ENCODE measurements at places on chromosomes 13 and 19.

DNA sequence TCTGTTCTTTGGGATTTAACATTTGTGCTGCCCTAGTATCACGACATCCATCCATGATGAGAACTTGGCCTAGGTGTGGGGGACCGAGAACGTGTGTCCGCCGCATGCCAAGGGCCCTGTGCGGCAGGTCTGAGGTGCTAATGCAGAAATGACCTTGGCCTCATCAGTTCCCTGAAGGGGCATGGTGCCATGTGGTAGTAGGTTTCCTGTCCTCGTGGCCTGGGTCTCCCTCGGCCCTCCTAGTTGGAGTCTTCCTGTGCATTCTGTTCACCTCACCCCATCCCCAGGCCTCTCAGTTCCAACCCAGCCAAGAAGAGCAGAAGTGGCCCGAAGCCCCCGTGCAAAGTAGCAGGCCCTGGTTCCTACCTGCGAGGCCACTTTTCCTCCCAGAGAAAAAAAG, 59.8 kb downstream of the GGACT start:
- DNase-seq, result no peak

GRCh38 chr13:30148171-30148754, 159.1 kb downstream of the KATNAL1 start:
- DNase-seq, result no peak

DNA sequence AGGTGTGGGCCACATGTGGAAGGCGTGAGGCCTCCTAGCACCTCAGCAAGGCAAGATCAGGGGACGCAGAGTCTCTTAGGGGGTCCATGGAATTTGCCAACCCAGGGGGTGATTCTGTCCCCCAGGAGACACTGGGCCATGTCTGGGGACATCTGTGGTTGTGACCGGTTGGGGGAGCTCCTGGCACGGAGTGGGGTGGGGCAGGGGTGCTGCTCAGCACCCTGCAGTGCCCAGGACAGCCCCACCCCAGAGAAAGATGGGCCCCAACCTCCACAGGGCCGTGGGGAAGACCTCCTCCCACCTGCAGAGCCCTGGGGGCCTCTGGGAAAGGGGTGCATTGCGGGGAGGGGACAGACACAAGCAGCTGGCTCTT, 4.0 kb downstream of the MKNK2 start:
- DNase-seq, result no peak

DNA sequence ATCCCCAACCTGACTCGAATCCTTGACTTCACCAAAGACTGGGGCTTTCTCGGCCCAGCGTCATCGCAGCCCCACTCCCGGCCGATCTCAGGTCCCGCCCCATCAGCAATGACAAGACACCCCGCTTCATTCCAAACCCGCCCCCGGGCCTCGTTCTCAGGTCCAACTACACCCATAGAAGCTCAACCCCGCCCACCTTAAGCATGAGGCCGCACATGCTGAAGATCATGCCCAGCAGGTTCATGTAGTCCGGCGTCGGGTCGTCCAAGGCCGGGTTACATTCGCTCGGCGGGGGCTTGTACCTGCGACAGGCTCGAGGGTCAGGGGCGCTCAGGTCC, 2.3 kb downstream of the WDR83 start:
- no peak for DNase-seq

GRCh38 chr13:35797991-35798390, 321.5 kb upstream of the MAB21L1 start:
- no peak for DNase-seq

DNA sequence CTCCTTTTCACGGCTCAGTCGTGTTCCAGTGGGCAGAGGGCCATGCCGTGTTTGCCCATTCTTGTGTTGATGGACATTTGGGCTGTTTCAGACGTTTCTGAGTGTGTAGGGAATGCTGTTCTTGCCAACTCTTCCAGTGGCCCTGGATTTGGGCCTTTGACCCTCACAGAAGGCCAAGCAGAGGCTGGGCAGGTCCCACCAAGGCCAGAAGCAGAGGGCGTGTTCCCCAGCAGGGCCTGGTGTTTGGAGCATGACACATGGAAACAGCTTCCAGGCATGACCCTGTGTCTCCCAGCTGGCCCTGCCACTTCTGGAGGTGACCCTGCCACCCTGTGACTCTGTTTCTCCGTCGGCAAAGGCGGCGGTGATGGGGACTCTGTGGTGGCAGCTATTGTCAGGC, 35.9 kb downstream of the EFNA2 start:
- DNase-seq, result no peak

DNA sequence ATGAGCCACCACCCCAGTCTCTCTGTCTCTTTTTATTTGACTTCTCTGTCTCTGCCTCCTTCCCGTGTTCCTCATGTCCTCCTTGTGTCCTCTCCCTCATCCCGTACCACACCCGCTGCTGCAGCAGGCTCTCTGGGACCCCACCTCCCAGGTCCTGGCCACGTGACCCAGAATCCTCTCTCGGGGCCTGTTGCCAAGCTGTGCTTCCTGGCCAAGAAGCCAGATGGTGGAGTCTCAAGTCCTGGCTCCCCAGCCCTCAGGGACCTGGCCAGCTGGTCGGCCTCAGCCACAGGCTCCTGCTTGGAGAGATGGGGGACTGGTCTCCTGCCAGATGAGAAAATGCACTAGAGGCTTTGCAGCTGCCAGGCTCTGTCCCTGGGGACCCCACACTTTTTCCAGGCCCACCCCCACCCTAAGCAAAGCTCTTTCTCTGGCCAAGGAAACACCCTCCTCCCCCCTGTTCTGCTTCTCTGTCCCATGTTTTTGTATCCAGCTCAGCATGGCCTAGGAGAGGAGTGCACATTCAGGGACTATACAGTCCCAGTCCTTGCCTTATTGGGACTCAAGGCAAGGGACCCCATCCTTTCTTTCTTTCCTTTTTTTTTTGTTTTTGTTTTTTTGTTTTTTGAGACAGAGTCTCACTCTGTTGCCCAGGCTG, 34.3 kb upstream of the SHKBP1 start:
- peak; percentile 43 for DNase-seq

GRCh38 chr13:25190771-25191170, 18.7 kb upstream of the AMER2 start:
- DNase-seq, result no peak

- DNase-seq, result no peak
These were observed 1077.1 kb downstream of the UQCRFS1 start for GRCh38 chr19:28135825-28136224.

GRCh38 chr19:583198-583967, 6.3 kb upstream of the HCN2 start:
- DNase-seq, result no peak

- DNase-seq, result no peak
These were observed 111.6 kb downstream of the NHLRC3 start for GRCh38 chr13:39149896-39150295.

- DNase-seq, result no peak
These were observed 1216.0 kb downstream of the SLITRK5 start for GRCh38 chr13:88887045-88887662.

GRCh38 chr19:2469102-2469914, 6.6 kb upstream of the GADD45B start:
- no peak for DNase-seq

DNA sequence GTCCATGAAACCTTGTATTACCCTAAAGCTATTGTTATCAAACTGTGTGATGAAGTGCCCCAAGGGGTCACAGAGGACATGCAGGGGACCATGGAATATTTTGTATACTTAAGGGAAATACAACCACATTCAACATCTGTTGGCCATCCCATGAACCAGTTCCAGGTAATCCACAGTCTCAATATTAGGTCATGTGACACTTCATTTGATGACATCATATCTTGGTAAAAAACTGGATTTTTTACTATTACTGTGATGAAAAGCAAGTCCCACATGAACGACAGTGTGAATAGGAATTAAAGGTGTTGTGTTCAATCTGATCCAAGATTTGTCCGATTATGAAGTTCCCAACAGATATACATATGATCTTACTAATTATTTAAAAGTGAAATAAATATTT, 355.2 kb downstream of the IRS2 start:
- DNase-seq, result no peak

DNA sequence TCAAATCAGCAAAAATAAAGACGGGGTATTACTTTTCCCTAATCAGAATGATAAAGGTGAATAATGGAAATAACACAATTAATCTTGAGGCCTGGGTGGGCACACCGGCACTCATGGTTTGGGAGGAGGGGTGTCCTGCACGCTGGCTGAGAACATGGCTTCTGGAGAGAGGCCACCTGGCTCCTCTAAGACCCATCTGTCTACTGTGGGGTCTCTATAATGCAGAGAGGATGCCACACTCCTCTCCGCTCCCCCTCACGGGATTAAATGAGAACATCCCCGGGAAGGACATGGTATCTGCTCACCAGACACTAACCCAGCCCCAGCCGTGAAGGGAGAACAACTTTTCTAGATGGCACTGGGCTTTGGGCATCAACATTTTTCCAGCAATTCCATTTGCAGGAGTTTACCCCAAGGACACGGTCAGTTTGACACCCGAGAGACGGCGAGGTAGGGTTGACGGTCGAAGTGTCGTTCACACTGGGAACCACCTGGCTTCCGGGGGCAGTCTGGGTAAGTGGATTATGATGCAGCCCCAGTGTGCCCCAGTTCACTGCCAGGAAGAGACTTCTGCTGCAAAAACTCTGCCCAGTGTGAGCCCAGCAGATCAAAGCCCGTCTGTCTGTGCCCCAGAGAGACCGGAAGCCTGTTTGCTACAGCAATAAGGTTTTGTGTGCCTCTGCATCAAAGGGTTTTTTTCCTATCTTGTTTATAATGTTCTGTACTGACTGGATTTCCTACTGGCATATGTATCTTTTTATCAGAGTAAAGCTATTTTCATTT, 56.6 kb downstream of the CEBPG start:
- no peak for DNase-seq

GRCh38 chr19:32266460-32266859, 79.0 kb upstream of the ZNF507 start:
- no peak for DNase-seq

DNA sequence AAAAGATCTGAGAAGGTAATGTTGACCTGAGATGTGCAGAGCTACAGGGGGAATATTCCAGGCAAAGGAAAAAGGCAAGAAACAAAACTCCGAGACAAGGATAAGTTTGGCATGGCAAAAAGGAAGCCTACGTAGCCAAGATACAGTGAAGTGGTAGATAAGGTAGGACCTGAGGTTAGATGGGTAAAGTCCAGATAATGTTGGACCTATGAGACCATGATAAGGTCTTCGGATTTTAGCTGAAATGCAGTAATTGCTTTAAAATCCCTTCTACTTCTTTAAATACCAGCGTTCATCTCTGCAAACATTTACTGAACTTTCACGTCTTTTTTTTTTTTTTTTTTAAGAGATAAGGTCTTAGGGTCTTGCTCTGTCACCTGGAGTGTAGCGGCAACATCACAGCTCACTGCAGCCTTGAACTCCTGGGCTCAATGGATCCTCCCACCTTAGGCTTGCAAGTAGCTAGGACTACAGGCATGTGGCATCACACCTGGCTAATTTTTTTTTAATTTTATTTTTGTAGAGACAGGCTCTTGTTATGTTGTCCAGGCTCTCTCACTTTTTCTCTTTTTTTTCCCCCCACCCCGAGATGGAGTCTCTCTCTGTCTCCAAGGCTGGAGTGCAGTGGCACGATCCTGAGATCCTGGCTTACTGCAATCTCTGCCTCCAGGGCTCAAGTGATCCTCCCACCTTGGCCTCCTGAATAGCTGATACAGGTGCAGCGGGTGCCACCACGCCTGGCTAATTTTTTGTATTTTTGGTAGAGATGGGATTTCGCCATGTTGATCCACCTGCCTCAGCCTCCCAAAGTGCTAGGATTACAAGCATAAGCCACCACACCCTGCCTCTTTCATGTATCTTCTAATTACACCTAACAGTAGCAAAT, 4.2 kb upstream of the WBP4 start:
- no peak for DNase-seq

DNA sequence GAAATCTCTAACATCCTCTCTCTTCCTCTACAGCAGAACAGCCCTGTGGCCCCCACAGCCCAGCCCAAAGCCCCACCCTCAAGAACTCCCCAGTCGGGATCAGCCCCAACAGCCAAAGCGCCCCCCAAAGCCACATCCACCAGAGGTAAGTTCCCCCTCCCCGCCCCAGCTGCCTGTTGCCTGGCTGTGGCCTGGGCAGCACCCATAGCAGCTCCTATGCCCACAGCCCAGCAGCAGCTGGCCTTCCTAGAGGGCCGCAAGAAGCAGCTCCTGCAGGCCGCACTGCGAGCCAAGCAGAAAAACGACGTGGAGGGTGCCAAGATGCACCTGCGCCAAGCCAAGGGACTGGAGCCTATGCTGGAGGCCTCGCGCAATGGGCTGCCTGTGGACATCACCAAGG, 14.5 kb downstream of the CC2D1A start:
- DNase-seq, result no peak

GRCh38 chr13:71663431-71663830, 203.6 kb downstream of the DACH1 start:
- DNase-seq, result no peak

DNA sequence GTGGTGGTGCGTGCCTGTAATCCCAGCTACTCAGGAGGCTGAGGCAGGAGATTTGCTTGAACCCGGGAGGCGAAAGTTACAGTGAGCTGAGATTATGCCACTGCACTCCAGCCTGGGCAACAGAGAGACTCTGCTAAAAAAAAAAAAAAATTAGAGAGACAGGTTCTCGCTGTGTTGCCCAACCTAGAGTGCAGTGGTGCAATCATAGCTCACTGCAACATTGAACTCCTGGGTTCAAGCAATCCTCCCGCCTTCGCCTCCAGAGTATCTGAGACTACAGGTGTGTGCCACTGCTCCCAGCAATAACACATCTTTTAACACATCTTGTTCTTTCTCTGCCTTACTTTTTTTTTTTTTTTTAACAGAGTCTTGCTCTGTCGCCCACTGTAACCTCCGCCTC, 32.7 kb downstream of the CLEC17A start:
- DNase-seq, result no peak

DNA sequence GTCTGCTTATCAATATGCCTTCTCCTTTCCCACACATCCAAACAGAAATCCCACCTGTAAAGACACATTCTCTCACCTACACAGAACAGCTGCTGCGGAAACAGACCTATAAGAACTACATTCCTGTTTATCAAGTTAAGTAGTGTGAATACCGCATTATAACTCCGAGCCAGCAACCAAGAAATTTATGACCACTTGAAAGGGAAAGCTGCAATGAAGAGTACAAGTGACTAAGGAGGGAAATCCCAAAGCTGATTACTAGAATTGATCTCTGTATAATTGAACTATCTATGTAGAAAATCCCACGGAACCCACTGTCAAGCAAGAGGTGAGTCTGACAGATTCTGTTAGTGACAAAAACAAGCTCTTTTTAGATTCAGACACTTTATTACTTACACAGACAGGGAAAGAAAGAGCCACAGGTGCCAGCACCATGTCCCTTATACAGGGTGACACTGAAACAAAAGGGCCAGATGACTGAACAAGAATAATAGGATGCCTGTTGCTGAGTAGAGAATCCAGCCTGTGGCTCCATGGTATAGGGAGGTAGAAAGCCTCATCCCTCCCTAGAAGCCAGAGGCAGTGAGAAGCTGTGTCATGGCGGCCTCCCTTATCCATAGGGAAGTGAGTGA, 1.6 kb upstream of the IGFL4 start:
- no peak for DNase-seq

GRCh38 chr13:78867655-78868054, 208.7 kb upstream of the OBI1 start:
- no peak for DNase-seq

Data from NCI-H1105 treated with DMSO at 0.1 percent for 48 hours (cell line).